ENCODE measurements at places on chromosomes 4 and X.

DNA sequence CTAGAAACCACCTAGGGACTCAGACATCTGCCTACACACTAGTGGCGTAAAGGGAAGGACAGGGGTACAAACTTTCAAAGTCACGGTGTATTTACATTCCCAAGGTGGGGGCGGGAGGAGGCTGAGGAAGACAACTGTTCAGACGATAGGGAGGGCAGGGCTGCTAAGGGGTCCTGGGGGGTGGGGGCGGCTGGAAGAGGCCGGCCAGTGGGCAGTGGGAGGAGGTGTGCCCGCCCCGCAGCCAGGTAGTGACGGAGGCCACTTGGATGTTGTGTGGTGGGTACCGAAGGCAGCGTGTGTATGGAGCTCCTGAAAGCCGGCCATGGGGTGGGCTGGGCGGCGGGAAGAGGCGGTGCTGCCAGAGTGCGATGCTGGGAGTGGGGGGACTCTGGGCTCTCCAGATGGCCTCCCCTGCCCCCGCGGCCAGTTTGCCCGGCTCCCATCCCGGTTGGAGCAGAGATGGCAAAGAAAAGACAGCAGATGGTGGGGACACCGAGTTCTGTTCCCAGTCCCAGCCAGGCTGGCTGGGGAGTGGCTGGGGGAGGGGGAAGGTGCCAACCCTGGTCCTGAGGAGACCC is 24.2 kb downstream of the L1CAM start:
- no peak for DNase-seq

- no peak for DNase-seq
Observed at GRCh38 chrX:119236623-119237561, 807 bp downstream of the PGRMC1 start.

DNA sequence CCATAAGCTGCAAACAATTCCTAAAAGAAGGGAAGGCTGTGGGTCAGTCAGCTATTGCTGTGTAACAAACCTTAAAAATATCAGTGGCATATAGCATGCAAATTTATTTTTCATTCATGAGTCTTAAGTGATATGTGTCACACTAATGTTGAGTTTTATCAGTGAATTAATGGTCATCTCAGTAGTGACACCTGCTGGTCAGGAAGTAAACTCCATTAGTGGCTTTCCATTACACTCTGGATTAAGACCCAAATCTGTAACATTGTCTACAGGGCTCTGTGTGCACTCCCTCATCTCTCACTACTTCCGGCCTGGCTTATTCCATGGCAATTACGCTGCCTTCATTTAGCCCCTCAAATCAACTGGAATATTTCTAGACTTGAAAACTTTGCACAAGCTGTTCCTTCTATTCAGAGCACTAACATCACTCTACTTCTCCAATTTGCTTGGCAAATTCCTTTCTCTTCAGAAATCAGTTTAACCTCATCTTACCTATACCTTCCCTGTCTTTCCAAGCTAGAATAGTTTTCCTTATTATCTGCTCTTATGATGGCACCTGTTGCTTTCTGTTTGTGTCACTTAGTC is 217.3 kb upstream of the TAPT1 start:
- DNase-seq = peak; percentile 27

DNA sequence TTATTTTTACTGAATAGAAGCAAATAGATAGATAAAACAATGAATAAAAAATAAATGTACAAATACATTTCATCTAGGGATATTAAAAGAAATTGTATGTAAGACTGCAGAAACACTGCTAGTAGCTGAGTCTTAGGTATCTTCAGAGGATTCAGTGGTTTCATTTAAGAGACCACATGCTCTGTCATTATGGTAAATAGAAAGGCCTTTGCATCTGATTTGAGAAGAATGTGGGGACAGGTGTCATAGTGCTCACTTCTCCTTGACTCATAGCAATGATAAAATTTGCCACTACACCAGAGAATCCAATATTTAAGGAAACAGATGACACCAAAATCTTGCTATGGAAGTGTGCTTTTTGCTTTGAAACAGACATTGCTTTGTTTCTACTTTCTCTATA is 59.8 kb upstream of the PPP1R2C start:
- DNase-seq = no peak

GRCh38 chr4:153151535-153152455 is 52.4 kb upstream of the TRIM2 start:
- DNase-seq = no peak

- no peak for DNase-seq
Observed at GRCh38 chrX:144612076-144612475, 635.2 kb upstream of the SPANXN1 start.

DNA sequence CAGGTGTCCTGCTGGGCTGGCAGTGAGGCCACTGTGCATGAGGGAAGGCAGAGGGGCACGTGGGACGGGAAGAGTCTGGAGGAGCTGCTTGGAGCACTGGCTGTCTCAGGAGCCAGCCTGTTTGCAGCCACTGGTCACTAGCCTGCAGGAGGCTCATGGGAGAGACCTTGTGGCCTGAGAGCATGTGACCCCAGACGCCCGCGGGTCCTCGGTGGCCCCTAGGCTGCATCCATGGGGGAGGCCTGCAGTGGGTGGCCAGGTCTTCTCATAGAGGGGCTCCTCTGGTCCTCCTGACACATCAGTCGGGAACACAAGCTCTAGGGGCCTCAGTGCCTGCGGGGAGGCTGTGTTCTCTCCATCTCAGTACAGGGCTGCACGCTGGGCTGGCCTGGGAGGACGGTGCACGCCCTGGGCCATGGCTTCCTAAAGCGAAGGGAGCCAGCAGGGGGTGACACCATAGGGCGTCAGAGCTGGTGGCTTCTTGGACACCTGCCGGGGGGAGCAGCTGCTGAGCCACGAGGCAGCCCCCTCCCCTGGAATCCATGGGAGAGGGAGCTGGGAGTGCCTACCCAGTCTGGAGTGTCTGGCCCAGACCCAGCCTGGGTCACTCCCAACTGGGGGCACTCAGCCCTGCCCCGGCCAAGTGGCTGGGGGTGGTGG is 12.3 kb downstream of the NAT8L start:
- no peak for DNase-seq

GRCh38 chrX:122113376-122113775 is 1066.0 kb downstream of the GLUD2 start:
- no peak for DNase-seq

- DNase-seq = no peak
Observed at GRCh38 chr4:141142423-141142822, 9.2 kb upstream of the RNF150 start.

GRCh38 chr4:139890816-139891215 is 225.2 kb downstream of the MGST2 start:
- no peak for DNase-seq

DNA sequence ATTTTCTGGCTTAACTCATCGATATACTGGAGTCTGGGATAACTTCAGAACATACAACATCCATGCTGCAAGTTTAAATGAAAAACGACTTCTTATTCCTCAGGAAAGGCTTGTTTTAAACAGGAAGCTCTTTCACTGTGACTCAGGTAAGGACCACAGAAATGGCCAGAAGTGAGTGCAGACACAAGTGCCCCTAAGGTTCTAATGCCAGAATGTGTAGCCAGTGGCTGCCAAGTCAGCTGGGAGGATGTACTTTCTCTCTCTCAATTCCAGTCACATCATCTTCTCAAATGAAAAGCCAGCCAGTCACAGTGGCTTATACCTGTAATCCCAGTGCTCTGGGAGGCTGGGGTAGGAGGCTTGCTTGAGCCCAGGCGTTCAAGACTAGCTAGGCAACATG is 144.6 kb downstream of the SH3KBP1 start:
- DNase-seq = no peak

GRCh38 chr4:114312338-114312737 is 286.3 kb upstream of the UGT8 start:
- DNase-seq = no peak

DNA sequence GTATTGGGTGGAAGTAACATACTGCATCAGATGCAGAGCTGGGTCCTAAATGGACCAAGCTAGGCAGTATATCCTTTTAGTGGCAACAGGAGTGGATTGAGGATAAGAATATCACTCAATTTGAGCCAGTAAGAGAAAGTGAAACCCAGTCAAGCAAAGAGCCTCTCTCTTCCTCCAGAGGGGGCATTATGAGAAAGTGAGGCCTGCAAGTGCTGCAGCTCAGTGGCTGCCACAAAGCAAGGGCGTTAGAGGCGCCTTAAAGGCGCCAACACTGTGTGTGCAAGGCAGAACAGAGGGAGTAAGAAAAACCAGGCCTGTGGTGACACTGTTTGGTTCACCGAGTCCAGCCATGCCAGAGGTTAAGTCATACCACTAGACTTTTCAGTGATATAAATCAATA is 17.5 kb downstream of the STX18 start:
- DNase-seq = peak; percentile 45

- no peak for DNase-seq
Observed at GRCh38 chr4:44661940-44662622, 10.7 kb upstream of the YIPF7 start.

DNA sequence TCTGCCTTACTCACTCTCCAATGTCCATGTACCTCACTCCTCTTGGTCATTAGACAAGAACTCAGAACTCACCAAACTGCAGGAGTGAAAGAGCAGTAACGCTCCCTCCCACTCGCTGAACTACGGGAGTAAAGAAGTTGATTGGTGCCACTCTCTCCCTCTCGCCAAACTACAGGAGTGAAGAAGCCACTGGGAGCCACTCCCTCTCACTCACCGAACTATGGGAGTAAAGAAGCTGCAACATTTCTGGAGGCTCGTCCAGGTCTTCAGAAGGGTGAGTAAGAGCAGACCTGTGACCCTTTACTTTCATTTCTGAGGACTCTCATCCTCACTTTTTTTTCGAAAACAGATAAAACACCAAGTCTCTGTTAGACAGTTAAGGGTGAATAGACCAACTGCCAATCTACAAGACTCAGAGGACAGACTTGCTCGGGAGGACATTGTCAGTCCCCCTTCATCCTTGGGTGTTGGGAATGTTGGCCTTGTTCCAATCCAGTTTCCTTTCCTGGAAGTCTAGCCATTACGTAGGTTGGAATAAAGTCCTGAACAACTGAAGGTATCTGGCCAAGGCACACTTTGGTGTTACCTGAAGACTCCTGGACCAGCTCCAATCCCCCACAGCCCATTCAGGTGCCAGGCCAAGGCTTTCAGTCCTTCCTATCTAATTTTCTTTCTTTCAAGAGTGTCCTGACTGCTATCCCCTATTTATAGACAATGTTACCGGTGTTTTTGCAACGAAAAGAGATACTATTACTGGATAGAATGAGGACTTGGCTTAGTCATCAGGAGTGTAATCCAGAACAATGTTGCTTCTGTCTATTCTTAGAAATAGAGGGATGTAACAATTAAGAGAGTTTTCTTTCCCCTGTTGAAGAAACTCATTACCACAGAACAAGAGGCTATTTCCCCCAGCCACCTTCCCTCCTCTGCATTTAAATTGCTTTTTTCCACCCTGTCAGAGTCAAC is 11.0 kb upstream of the COL25A1 start:
- no peak for DNase-seq

GRCh38 chr4:93761286-93761685 is 67.3 kb upstream of the ATOH1 start:
- no peak for DNase-seq

- DNase-seq = no peak
Observed at GRCh38 chrX:51296138-51296537, 36.5 kb upstream of the NUDT10 start.

DNA sequence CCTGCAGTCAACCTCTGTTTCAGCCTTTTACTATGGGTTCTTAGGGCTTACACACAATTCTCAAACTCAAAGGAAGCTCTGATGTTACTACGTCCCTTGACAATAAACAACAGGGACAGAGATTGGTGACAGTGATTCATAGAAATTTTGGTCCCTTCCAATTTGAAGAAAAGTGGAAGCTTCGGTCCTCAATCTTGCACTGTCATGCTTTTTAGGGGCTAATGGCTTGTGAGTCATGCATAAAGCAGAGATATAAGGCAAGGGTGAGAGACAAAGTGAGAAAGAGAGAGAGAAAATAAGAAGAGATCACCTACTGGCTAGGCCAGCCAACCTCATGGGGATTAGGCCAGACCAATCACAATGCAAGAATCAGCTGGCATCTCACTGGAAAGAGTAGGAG is 63.2 kb upstream of the STARD8 start:
- DNase-seq = no peak

- no peak for DNase-seq
Observed at GRCh38 chr4:113666386-113667114, 95.0 kb downstream of the CAMK2D start.

- DNase-seq = no peak
Observed at GRCh38 chr4:176453079-176453478, 133.3 kb downstream of the SPCS3 start.

GRCh38 chr4:55110131-55110530 is 15.3 kb downstream of the KDR start:
- DNase-seq = no peak

DNA sequence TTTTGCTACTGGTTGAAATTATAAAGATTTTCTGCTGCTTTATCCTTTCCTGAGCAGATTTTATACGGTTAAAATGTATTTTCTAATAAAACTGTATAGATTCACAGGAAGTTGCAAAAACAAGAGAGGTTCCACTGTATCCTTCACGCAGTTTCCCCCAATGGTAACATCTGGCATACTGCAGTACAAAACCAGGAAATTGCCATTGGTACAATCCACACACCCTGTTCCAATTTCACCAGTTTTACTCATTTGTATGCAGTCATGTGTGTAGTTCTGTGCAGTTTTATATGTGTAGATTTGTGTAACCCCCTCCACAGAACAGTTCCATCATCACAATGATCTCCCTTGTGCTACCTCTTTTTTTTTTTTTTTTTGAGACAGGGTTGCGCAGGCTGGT is 20.0 kb downstream of the DDX3X start:
- no peak for DNase-seq

GRCh38 chrX:29617276-29617675 is 598.1 kb upstream of the MAGEB2 start:
- no peak for DNase-seq

DNA sequence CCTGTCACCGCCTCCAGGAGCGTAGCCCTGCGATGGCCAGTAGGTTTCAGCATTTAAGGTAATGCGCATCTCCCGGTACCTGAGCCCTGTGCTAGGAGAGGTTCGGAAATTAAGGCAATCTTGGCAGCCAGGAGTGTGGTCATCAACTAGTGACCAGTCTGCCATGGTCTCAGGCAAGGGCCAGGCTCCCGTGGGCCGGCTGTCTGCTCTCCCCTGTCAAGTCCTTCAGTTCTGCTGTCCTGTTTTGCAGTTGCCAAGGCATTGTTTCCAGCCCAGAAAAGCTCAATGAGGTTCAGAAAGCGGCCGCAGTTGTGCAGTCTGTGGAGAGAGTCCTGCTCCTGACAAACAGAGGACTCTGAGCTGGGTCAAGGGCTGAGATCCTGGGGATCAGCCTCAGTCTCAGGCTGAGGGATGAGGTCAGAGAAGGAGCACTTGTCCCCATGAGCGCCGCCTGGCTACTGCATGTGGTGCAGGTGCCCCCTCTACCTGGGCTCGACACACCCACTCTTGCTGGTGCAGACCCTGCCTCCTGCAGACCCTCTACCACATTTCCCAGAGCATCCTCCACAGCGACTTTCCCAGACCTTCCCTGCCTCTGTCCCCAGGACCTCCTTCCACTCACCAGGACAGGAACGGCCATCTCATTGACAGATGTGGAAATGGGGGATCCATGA is 53.4 kb upstream of the PSAPL1 start:
- DNase-seq = no peak

- no peak for DNase-seq
Observed at GRCh38 chr4:113113151-113113550, 63.7 kb downstream of the ANK2 start.

GRCh38 chrX:78237127-78237526 is 90.3 kb downstream of the CYSLTR1 start:
- DNase-seq = no peak
